ENCODE measurements at places on chromosomes 3 and 15.
A peak's percentile ranks its signal among the peaks of the same experiment; 100 is the strongest.

DNA sequence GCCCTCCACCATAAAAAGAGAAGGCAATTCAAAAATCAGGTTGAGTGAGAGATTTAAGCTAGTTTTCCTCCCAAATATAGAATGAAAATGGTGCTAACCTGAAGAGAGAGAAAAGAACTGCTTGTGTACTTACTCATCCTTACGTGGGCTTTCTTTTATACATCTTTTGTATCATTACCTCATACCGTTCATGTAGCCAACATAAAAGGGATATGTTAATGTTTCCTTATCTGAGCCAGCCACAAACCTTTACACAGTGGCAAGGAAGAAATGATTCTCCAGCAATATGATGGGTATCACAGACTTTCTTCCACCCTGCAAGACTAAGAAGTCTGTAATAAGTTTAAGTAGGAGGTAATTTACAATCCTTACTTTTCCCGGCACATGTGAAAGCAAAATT is 600.8 kb upstream of the ZNF385D start:
- DNase-seq = no peak

DNA sequence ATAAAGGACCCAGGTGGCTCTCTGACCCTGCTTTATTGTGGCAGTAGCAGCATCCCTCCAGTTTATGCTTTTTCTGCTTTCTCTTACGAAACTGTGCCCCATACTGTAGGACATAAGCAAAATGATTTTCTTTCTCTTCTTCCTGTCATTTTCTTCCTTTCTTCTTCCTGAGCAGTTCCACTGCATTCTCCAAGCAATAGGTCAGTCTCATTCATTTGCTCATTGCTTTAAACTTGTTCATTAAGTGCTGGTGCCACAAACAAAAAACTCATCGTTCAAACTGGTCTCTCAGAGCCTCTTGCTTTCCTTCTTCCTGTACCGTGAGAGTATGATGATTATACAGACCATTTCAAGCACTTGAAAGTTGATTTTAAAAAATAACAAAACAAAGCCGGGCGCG is 66.8 kb downstream of the PDE8A start:
- no peak for DNase-seq

DNA sequence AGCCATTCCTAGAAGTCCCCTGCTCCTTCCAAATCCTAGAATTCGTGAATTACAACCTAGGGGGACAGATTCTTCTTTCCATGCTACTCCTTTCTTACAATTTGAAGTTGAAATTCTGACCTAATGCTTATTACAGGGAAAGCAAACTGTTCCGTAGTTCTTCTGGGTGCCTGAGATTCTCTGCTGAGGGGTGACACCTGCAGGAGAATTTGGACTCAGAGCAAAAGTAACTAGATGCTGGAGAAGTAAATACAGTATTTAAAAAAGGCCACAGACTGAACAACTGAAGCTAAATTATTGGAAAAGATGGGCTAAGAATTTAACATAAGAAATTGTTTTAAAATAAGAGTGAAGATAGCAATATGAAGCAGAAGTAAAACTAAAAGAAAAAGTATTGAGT is 37.9 kb downstream of the ACAD9 start:
- no peak for DNase-seq

DNA sequence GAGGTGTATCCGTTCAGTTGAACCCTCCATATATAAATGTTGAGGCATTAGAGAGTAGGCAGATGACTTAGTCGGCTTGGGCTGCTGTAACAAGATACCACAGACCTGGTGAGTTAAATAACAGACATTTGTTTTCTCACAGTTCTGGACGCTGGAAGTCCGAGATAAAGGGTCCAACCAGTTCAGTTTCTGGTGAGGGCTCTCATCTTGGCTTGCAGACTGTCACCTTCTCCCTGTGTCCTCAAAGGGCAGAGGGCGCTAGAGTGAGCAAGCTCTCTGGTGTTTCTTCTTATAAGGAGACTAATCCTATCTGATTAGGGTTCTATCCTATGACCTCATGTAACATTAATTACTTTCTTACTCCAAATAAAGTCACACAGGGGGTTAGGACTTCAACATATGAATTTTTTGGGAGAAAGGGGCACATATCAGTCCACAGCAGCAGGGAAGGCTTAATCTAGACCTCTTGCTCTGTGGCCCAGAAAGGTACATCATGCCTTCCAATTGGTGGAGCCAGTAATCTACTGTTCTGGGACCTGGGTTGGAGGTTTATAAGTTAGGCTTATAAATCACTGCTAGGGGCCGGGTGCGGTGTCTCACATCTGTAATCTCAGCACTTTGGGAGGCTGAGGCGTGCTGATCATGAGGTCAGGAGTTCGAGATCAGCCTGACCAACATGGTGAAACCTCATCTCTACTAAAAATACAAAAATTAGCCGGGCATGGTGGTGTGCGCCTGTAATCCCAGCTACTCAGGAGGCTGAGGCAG is 26.3 kb upstream of the SLC28A2 start:
- no peak for DNase-seq

DNA sequence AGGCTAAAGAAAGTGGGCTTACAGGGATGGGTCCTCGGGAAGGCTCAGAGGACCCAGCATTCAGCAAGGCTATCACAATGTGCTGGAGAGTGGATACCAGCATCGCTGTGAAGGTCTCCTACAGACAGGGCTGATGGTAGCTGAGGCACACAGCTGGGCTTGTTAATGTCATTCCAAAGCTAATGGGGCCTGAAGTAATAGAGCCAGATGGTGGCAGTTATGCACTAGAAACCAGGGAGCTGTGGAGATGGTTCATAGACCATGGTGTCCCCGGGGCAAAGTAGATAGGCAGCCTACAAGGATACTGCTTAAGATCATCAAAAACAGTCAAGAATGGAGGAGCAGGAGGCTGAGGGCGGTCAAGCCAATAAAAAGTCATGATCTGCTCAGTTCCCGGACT is 24.8 kb upstream of the BOC start:
- DNase-seq = no peak

GRCh38 chr3:88038566-88038965 is 20.2 kb downstream of the CGGBP1 start:
- DNase-seq = no peak

DNA sequence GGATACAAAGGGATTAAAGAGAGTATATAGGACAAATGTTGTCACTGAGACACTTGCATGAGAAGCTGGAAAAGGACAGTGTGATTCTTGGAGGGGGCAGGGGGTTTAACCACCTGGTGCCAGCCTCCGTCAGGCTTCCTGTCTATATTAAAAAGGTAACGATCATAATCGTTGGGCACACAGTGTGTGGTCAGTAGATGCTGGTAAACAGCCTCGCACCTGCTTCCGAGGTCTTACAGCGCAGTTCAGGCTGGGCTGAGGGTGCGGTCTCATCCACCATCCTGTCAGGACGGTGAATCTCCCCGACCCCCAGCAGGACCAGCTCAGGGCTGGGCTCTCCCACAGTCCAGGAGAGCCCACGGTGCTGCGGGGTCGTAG is 47.7 kb upstream of the SMAD6 start:
- no peak for DNase-seq

DNA sequence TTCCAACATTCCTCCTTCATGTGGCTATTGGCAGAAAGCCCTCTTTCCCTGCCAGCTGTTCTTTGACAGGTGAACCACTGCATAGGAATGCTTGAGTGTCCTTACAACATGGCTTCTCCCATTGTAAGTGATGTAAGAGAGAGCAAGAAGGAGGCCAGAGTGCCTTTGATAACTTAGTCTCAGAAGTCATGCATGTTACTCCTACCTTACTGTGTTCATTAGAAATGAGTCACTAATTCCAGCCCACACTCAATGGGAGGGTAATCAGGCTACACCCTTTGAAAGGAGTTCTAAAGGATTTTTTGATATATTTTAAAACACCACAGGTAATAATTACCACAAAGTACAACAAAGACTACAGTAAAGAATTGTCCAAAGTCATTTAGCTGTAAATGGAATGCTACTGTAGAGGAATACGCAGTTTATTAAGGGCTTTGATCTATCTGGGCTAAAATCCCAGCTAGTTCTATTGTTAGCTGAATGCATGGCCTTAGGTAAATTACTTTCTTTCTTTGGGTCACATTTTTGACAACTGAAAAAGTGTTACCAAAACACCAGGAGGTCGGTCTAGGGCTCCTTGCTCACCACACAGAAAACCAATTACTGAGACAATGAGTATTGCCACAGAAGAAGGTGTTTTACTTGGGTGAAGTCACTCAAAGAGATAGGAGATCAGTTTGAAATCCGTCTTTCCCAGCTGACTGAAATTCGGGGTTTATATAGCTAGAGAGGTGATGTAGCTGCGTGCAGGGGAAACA is 154.9 kb downstream of the GRM7 start:
- DNase-seq = no peak

- peak; percentile 65 for DNase-seq
These were observed 27.7 kb upstream of the DCP1A start for GRCh38 chr3:53375019-53375418.

DNA sequence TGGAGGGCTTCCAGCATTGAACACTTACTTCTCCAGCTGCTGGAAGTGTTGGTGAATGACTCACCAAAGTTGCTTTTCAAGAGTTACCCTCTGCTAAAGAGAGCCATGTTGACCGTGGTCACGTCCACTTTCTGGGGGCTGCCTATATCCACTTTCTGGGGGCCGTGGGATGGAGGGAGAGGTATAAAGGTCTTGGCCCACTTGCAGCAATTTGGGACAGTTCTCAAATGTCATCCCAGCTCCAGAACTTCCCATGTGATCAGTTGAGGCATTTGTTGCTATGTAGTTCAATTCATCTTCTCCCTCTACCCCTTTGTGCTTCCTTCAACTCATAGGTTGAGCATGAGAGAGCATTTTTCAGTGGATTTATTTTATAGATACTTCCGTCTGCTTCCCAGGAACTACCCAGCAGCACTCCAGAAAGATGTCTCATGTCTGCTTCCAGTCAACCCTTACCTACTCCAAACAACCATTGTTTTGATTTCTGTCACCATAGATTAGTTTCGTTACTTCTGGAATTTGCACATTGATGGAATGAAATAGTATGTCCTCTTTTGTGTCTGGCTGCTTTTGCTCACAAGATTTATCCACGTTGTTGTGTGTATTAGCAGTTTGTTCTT is 130.6 kb downstream of the TCF12 start:
- DNase-seq = no peak

- DNase-seq = no peak
These were observed 77.1 kb upstream of the CACNA2D3 start for GRCh38 chr3:54045061-54045815.

DNA sequence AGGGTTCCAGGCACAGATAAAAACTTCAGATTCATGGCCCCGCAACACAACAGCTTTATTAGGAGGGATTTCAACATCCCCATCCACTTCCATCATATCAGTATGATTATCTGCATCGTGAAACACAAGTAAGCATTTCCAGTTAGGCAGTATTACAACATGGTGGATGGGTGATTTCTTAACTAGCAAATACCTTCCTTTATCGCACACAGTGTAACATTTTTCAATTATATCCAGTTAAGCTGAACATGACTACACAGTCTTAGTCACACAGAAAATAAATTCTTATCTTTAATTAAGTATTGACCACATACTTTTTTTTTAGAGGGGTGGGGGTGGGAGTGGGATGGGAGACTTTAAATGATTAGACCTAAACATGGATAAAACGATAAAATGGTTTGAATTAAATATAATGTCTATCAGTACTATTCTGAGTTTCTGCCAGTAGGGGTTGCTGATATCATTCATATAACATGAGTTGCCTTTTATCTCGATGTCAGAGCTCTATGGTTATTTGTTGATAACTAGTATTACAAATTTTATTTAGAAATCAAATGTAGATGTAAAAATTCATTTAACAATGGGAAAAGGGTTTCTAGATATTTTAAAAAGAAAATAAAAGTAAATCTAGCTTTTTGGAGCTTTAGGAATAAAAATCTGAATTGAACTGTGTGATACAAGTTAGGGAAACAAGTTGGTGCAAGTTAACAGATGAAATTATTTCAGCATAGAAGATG is 146.6 kb downstream of the TBL1XR1 start:
- peak; percentile 12 for DNase-seq

DNA sequence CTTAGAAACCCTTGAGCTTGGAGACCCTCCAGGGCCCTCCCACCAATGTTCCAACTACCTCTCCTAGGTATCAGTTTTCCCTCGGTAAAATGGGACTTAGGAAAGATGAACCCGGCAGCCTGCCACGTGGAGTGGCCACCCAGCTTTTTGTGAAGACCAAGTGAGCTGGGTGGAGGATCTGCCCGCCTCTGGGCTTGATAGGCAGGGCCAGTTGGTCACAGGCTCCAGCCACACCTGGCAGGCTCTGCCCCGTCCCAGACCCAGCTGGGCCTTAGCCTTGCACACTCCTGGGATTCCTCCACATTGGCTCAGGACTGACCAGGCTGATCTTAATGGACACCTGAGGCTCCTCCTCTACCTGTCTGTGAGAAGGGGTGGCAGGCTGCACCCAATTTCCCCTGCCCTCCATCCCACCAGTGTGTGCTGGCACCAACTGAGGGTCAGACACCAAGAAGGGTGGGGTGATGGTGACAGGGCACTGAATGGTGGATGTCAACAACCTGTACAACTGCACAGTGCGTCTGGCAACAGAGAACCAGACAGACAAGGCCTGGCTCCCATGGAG is 761 bp upstream of the GRIP2 start:
- no peak for DNase-seq

GRCh38 chr3:103295974-103296570 is 861.3 kb downstream of the ZPLD1 start:
- DNase-seq = no peak

GRCh38 chr3:195613468-195614069 is 29.8 kb upstream of the APOD start:
- no peak for DNase-seq

GRCh38 chr3:46936733-46937250 is 39.8 kb downstream of the CCDC12 start:
- no peak for DNase-seq

DNA sequence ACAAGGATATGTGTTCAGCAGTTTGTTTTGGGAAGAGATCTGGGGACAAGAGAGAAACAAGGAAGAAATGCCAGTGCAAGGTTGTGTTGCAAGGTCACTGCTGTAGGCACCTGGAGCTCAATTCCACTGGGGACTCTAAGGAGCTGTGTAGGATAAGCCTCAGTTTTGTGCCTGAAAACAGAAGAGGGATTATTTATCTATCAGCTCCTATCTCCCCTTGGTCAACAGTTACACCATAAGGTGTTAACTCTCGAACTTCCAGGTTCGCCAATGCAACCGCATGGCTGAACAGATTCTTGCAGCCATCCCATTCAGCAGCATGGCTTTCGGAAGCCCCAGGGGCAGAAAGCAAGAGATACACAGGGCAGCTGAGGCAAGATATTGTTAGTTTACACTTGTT is 41.6 kb upstream of the CNOT10 start:
- no peak for DNase-seq

GRCh38 chr15:48282216-48282615 is 49.0 kb upstream of the DUT start:
- no peak for DNase-seq

DNA sequence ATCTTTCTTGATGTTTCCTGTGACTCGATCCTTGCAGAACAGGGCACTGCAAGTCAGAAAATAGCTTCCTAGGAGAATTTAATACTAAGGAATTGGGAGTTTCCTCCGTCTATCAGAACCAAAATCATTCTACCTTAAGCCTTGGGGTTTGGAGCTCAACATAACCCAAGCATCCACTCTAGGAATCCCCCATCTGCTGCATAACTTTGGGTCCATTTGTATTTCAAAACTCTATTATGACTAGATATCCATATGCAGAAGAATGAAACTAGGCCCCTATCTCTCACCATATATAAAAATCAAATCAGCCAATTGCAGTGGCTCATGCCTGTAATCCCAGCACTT is 61.7 kb upstream of the AKAP13 start:
- no peak for DNase-seq

Data from activated CD4-positive, alpha-beta T cell treated with anti-CD3 and anti-CD28 coated beads, Interleukin-2, amount 10 ng/mL, durations not matched to agents 7 days and 5 days (primary cell).